ENCODE measurements at places on chromosomes 3 and 15.

DNA sequence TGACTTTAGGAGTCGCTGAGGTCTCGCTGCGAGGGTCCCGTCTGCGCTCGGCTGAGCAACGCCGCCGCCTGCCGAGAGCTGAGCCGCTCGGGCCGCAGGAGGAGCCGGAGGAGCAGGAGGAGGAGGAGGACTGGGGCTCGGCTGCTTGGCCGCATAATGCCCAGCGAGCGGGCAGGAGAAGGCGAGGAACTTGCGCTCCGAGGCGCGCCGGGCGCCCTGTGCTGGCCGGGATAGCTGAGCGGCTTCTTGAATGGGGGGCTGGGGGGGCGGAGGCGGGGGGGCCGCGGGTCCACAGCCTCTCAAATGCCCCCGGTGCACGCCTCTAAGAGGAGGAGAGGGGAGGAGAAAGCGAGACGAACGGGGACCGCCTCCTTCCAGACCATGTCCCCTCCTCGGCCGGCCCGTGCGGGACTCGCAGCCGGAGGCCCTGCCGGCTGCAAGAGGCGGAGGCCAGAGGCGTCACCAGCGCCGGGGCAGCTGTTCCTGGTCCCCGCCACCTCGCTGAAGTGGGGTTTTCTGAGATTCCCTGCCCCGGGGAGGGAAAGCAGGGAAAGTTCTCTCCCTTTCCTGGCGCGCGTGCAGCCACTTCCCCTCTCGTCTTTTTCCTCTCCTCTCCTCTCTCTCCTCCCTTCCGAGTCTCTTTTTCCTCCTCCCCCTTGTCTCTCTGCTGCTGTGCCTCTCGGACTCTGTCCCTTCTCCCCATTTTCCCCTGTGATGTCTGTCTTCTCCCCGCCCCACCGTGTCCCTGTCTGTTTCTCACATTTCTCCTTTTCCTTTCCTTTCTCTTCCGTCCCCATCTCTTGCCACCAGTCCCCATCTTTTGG lies at the start of gene ADAMTS9:
Gene ADAMTS9, minus strand, starts transcription at position 220 of the 824 bp plus-strand sequence. CDS start 343 bp downstream, outside the sequence.
- DNase-seq = peak; percentile 37

GRCh38 chr3:115715241-115715745 lies 92.0 kb downstream of the GAP43 start:
- no peak for DNase-seq

- DNase-seq = no peak
These were observed 8.1 kb upstream of the PRSS50 start for GRCh38 chr3:46725621-46726314.

- no peak for DNase-seq
These were observed 1.7 kb downstream of the SNTN start for GRCh38 chr3:63654211-63654610.

DNA sequence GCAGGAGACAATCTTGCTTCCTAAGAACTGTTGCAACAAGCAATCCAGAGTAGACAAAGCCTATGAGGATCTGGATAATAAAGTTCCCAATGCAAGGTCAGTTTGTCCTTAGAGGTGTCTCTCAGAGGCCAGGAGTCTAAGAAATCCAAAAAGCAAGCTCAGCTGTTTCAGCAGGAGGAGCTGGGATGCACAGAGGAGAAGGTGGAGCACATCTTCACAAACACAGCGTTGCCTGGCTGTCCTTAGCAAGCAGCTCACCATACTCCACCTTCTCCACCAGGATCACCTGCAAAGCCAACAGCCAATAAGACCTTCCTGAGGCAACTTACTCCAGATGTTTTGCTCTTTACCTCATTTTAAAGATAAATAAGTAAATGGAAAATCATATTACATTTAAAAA lies 365 bp downstream of the ZBED2 start:
- DNase-seq = no peak

DNA sequence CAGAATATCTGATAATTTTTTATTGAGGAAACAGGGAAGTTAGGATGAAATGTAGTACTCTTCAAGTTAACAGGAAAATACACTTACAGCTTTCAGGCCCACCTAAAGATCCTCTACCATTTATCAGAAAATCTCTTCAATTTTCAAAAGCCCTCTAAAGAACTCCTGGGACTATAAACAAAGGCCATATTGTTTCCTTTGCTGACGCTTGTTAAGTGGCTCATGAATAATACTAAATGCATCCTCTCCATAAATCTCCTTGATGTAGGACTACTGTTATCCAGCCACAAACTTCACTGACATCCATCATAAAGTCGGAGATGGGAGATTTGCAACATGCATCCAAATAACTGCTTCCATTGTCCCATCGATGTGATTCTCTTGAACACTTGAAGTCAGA lies 326.5 kb downstream of the ZIC1 start:
- DNase-seq = no peak

DNA sequence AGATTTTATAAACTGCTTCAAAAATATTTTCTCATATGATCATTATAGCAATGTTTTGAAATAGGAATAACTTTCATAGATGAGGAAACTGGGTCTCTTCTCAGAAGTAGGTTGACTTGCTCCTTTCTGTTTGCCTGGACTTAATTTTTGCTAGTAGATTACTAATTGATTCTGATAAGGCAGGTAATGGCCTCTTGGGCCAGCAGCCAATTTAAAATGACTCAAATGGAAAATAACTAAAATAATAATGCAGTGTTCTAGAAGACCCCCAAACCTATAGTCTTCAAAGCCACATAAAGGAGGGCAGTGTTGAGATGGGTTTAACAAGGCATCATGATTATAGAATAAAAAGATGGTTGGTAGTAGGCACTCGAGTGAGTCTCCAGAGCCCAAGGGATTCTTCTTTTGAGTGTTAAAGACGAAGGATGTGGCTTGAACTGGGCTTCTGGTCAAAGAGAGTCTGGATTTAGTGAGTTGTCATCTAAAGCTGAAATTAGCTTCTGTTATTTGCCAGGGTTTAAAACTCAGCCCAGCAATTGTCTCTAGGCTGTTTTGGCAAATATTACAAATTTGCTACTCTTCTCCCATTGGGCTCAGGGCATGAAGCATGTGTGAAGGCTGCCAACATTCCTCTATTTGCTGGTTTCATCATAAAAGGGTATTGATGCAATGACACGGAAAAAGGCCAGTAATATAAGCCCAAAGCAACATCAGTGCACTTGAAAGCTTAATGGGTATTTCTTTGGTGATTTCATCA lies 297.1 kb upstream of the MEIS2 start:
- DNase-seq = no peak

DNA sequence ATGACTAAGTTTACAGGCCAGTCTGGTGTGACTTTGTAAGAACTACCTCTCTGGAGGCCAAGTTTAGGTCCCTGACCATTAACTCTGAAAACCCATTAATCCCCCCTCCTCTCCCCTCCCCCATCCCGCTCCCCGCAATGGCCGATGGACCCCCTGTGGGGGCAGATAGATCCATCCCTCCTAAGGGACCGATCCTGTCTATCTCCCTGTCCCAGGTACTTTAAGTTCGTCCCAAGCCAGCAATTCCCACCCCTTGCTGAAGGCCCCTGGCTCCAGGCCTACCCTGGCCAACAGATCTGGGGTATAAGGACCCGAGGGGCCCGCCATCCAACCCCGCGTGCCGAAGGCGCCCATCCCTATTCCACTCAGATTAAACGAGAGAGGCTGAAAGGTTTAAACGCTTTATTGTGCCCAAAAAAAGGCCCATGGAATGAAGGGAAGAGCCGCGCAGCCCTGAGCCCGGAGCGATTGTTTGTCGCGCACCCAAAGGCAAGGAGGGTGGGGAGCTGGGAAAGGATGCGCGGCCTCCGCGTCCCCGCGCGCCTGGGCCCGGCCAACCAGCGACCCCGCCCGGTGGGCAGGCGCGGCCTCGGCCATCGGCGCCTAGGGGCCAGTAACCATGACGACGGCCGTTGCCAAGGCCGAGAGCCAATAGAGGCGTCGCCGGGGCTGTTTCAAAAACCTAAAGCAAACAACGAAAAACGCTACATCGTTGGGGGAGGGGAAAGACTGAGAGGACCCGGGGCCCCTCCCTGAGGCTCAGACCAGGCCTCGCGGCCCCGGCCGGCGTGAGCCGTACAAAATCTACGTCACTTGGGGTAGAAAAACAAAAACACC lies 35.9 kb downstream of the HMCES start:
- DNase-seq = peak; percentile 92

Measured in dorsolateral prefrontal cortex (tissue), 122 donors.